NCI-H1105 (cell line): ENCODE measurements at places on chromosomes 7 and 10.

DNA sequence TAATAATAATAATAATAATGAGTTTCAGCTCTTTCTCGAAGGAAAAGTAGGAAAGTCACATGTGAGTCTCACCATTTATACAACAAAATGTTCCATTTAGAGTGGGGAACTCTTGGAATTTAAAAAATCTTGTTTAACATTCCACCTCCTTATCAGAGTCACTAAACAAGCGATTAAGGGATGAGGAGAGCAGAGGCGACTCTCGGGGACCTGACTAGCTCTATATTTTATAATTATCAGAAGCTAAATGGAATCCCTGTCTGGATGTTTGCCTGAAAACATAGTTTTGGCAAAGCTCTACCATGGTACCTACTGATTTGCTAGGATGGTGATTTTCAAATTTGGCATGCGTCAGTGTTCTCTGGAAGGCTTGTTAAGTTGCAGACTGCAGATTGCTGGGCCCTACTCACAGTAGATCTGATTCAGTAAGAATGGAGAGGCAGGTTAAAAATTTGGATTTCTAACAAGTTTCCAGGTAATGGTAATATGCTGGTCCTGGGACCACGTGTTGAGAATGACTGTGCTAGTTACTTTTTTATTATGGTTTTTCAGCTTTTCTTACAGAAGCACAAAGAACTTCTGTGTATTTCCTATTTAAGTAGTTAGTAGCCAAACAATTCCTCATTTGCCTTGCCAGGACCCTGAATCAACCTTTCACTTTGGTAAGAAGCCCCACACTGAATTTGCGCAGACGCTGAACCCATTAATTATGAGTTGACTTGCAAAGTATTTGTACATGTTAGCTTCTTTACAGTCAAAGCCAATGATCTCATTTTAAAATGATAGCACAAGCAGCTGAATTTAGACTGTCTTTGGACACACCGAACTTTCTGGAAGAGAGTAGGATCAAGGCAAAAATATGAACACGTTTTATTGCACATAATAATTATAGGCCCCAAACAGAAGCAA, 39.5 kb downstream of the CPED1 start:
- DNase-seq: no peak

DNA sequence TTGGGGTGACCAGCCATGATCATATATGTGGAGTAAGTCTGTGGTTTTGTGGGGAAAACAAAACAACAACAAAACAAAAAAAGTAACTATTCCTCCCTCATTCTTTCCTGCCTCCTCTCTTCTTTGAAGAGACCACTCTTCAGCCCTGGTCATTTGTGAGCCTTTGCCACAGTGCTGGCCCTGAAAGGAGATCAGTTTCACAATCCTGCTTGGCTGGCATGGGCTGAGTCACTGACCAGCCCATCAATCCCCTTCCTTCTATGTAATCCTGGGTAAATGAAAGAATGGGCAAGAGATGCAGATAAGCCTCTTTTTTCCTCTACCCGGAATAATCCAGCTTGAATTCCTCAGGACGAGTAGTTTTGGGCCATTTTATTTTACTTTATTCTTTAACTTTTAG, 13.6 kb downstream of the CSTF2T start:
- no peak for DNase-seq

- no peak for DNase-seq
These were observed 215.3 kb upstream of the RHOBTB1 start for GRCh38 chr10:61159253-61159652.

DNA sequence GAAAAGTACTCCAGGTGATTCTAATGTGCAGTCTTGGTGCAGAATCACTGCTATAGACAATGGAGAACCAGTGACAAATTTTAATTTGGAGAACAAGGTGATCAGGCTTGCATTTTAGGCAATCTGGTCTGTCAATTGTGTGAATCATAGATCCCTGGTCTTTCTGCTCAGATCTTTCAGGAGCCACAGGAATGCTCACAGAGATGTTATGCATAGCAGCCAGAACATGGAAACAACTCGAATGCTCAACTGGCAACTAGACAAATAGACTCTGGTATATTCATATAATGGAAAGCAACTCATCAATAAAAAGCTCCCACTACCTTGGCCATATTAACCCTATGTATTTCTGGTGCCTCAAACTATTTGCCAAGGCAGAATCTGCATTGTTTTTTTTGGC, 209.1 kb downstream of the PHF14 start:
- DNase-seq: no peak

DNA sequence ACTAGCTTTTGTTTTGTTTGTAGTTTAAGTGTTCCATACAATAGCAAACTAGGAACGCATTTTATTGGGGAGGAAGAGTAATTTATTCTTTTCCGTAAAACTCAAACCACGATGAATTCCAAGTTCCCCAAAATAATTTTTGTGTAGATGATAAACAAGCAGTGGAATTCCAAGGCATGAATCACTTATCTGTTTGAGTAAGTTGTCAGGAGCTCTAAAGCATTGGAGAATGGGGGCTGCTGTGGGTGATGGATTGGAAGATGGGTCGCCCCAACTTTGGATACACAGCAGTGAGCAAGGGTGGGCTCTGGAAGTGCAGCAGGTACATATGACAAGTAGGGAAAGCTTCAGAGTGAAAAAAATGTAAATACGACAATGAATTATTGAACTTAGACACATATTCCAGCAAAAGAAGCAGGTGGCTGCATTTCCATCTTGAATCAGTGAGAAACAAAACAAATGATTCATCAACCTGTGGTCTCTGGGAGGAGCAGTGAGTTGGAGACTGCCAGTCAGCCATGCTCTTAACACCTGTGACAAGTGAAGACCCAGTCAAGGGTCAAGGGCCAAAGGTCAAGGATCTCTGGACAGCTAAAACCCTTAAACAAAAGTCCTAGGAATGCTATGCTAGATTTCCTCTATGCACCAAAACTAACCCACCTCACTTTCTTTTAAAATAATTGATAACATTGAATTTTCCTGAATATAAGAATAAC, 34.2 kb upstream of the ADRB1 start:
- no peak for DNase-seq

DNA sequence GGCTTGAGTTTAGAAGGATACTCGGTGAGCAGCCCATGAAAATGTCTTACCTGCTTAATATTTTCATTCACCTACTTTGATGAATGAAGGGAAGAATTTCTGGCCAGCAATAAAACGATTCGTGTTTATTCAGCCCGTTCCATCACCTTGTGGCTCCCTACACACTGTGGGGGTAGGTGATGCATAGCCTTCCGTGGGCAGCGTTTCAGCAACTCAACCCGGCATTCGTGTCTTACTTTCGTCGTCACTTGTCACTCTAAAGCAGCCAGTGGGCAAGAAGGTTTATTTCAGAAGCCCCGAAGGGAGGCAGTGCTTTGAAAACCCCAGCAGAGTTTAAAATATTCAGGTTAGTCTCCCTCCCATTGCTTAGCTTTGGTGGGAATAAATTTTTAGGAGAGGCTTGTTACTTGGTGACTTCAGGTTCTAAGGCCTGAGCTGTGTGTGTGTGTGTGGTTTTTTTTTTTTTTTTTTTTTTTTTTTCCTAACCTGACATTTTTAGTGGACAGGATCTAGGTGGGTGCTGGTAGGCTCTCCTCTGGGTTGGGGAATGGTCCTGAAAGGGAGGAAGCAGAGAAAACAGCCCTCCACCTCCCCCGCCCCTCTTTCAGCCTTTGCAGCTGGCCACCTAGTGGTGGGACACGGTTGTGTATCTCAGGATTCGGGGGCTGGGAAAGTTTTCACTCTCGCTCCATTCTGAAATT, 1.8 kb downstream of the GRK5 start:
- DNase-seq: no peak

GRCh38 chr10:50566150-50566549, 57.6 kb downstream of the SGMS1 start:
- DNase-seq: no peak

GRCh38 chr7:133975130-133975529, 152.0 kb upstream of the LRGUK start:
- no peak for DNase-seq
